Activated T-helper 2 cell treated with anti-CD3 and anti-CD28 coated beads, Interferon-gamma antibody, Interleukin-2, Interleukin-4, amounts not matched to agents 10 μg/mL and 5 μg/mL and 100 μg/mL, durations not matched to agents 14 hours and 24 hours and 36 hours (primary cell): ENCODE measurements at places on chromosomes 16 and 17. TPM values are rescaled to one million over a fixed set of nuclear protein-coding genes. Genes with fewer than 3 reads are reported as not detected.

The GCSH gene
- 23.2 and 25.7 TPM in 2 replicates for total RNA-seq

GRCh38 chr17:4233668-4234258 lies 30.0 kb downstream of the ANKFY1 start:
- no peak overlapping the region for H3K27ac ChIP-seq
- DNase-seq: no peak
- H3K4me1 ChIP-seq: peaks cover 13% of the 10 kb centered on the region
- H3K27me3 ChIP-seq: no peaks in the 10 kb centered on the region
- H3K36me3 ChIP-seq: peaks cover 55% of the 10 kb centered on the region
- no peak overlapping the region for H3K4me3 ChIP-seq

- no peaks in the 10 kb centered on the region for H3K36me3 ChIP-seq
- H3K4me1 ChIP-seq: no peaks in the 10 kb centered on the region
- DNase-seq: no peak
- no peaks in the 10 kb centered on the region for H3K27me3 ChIP-seq
Observed at GRCh38 chr16:14398014-14398717, 231.9 kb downstream of the PARN start.

The SDR42E1 gene
- total RNA-seq: 3.9 and 4.2 TPM in 2 replicates

- no peak overlapping the region for H3K27ac ChIP-seq
- peaks cover 6% of the 10 kb centered on the region for H3K36me3 ChIP-seq
- no peaks in the 10 kb centered on the region for H3K27me3 ChIP-seq
- peaks cover 18% of the 10 kb centered on the region for H3K4me1 ChIP-seq
- no peak overlapping the region for H3K4me3 ChIP-seq
Observed at GRCh38 chr17:3754458-3755334, 31.0 kb downstream of the HASPIN start.

- DNase-seq: no peak
- H3K4me3 ChIP-seq: no peak overlapping the region
- H3K27me3 ChIP-seq: no peaks in the 10 kb centered on the region
- H3K36me3 ChIP-seq: no peaks in the 10 kb centered on the region
- no peaks in the 10 kb centered on the region for H3K4me1 ChIP-seq
Observed at GRCh38 chr17:53150101-53150698, 672.5 kb upstream of the KIF2B start.

- H3K4me1 ChIP-seq: no peaks in the 10 kb centered on the region
- no peak overlapping the region for H3K27ac ChIP-seq
- DNase-seq: no peak
- H3K27me3 ChIP-seq: peaks cover 7% of the 10 kb centered on the region
Observed at GRCh38 chr16:68496689-68497088, 42.4 kb upstream of the ZFP90 start.

GRCh38 chr17:72223866-72224291 lies 103.1 kb downstream of the SOX9 start:
- H3K27ac ChIP-seq: no peak overlapping the region
- H3K36me3 ChIP-seq: no peaks in the 10 kb centered on the region
- H3K4me3 ChIP-seq: no peak overlapping the region
- H3K4me1 ChIP-seq: no peaks in the 10 kb centered on the region
- DNase-seq: no peak

The FBRS gene
- total RNA-seq: 107 TPM in 2 replicates

DNA sequence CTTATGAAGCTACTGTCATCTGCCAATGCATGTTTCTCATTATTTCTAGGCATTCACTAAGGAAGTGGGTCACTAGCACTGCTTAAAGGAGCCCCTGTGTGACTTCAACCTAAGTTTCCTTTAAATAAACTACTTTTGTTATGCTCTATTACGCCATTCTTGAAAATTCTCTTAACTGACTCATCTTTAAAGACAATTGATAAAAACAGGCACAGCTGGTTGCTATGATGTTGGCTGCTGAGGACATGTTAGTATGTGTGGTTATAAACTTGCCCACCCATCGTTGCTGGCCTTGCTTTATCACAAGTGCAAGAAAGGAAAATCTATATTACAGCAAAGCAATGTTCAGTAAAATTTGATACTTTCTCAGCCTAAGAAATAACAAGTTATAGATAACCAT lies 75.8 kb upstream of the CNTNAP4 start:
- no peaks in the 10 kb centered on the region for H3K4me1 ChIP-seq
- H3K27ac ChIP-seq: no peak overlapping the region
- no peak overlapping the region for H3K4me3 ChIP-seq

- peak; percentile 36 for DNase-seq
- no peak overlapping the region for H3K27ac ChIP-seq
- no peaks in the 10 kb centered on the region for H3K36me3 ChIP-seq
- peaks cover 2% of the 10 kb centered on the region for H3K27me3 ChIP-seq
Observed at GRCh38 chr17:75077496-75078283, 10.1 kb upstream of the SLC16A5 start.

DNA sequence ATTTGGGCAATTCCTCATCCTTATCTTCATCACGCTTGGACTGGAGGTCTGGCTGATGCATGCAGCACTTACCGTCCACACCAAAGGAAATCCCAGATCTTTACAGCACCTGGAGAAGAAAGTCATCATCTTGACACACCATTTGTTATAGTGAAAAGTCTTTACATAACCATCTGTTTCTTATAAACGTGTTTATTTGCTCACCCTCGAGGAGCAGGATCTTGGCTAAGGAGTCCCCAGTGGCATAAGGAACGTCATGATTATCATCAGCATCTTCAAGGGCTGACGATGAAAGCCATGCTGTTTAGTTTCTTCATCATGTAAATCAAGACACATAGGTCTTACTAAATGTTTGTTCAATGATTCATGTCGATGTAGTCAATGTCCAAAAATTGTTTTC lies 248.8 kb upstream of the ELAC2 start:
- no peak for DNase-seq
- no peak overlapping the region for H3K4me3 ChIP-seq
- no peak overlapping the region for H3K27ac ChIP-seq
- no peaks in the 10 kb centered on the region for H3K4me1 ChIP-seq

- H3K4me1 ChIP-seq: peaks cover 21% of the 10 kb centered on the region
- H3K27ac ChIP-seq: no peak overlapping the region
- peaks cover 3% of the 10 kb centered on the region for H3K27me3 ChIP-seq
- no peak for DNase-seq
- H3K36me3 ChIP-seq: no peaks in the 10 kb centered on the region
- H3K4me3 ChIP-seq: no peak overlapping the region
Observed at GRCh38 chr16:17607609-17608008, 136.8 kb upstream of the XYLT1 start.

DNA sequence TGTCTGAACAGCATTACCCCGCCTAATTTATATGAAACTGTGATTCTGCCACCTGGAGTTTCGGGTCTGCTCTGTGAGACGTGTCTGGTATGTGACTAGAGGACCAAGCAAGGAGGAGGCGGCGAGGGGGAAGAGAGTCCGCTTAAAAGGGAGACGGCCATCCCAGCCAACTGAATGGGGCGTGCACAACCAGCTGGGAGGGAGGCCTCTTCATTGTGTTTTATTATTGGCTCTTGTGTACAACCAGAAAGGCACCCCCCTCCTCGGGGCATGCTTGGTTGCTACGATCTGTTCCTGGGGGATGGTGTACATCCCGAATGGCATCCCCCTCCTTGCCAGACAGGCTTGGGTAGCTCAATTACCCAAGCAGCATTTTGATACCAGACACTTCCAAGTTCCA lies 384.5 kb upstream of the SALL1 start:
- no peaks in the 10 kb centered on the region for H3K36me3 ChIP-seq
- DNase-seq: no peak
- no peaks in the 10 kb centered on the region for H3K4me1 ChIP-seq
- no peak overlapping the region for H3K4me3 ChIP-seq

The HOXB6 gene
- total RNA-seq: 0.52 and 0.62 TPM in 2 replicates

DNA sequence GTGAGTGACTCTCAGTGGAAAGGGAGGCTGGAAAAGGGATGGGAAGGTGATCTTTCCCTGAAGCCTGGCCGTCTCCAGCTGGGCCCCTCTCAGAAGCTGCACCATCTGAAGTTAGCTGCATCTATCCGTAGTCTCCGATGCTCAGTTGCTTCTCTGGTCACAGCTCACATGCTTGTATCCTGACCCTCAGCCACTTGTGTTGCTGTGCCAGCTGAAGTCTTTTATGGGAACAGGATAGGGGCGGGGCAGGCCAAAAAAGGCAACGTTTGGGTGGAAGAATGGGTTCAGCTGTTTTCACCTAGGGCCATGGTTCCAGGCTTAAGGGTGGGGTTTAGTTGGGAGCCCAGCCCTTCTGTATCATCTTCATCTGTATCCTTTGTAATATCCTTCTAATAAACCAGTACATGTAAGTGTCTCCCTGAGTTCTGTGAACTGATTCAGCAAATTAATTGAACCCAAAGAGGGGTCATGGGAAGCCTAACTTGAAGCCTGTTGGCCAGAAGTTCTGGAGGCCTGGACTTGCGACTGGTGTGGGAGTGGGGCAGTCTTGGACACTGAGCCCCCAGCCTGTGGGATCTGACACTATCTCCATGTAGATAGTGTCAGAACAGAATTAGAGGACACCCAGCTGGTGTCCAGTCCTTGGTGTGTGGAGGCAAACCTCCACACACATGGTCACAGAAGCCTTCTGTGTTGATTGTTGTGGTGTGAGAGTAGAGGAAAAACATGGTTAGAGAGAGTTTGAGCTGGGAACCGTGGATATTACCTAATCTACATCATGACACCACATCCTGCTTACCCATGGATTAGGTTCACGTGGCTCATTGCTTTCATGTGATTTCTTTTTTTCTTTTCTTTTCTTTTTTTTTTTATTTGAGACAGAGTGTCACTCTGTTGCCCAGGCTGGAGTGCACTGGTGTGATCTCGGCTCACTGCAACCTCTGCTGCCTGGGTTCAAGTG lies 49.3 kb upstream of the FBXO47 start:
- H3K36me3 ChIP-seq: no peaks in the 10 kb centered on the region
- DNase-seq: no peak
- H3K4me3 ChIP-seq: no peak overlapping the region

GRCh38 chr16:67445913-67446907 lies 15.3 kb downstream of the HSD11B2 start:
- H3K4me3 ChIP-seq: no peak overlapping the region
- no peak for DNase-seq
- peaks cover 3% of the 10 kb centered on the region for H3K4me1 ChIP-seq
- H3K27me3 ChIP-seq: no peaks in the 10 kb centered on the region
- no peak overlapping the region for H3K27ac ChIP-seq
- no peaks in the 10 kb centered on the region for H3K36me3 ChIP-seq

The C16orf92 gene
- not detected in 2 replicates for total RNA-seq

GRCh38 chr16:47034455-47034854 lies 61.0 kb upstream of the DNAJA2 start:
- H3K27ac ChIP-seq: no peak overlapping the region
- H3K4me3 ChIP-seq: no peak overlapping the region
- no peaks in the 10 kb centered on the region for H3K36me3 ChIP-seq
- peaks cover 26% of the 10 kb centered on the region for H3K27me3 ChIP-seq
- peaks cover 3% of the 10 kb centered on the region for H3K4me1 ChIP-seq

DNA sequence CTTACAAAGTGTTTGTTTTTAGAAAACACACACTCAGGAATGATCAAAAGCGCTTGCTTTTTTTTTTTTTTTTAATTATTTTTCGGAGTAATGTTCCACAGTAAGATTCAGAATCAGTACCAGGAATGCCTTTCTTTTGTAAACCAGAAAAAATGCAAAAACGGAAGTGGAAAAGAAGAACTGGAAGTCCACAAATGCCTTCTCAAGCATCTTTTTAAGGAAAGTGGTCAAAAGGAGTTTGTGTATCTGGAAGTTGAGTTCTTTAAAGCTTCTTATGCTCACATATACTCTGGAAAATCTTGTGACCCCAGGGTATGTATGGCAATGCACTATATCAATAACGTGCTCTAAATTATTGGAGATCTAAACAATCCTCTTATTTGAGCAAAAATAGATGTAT lies 126.0 kb downstream of the ABCA8 start:
- DNase-seq: no peak
- H3K36me3 ChIP-seq: no peaks in the 10 kb centered on the region
- no peak overlapping the region for H3K27ac ChIP-seq
- H3K27me3 ChIP-seq: no peaks in the 10 kb centered on the region
- no peak overlapping the region for H3K4me3 ChIP-seq

DNA sequence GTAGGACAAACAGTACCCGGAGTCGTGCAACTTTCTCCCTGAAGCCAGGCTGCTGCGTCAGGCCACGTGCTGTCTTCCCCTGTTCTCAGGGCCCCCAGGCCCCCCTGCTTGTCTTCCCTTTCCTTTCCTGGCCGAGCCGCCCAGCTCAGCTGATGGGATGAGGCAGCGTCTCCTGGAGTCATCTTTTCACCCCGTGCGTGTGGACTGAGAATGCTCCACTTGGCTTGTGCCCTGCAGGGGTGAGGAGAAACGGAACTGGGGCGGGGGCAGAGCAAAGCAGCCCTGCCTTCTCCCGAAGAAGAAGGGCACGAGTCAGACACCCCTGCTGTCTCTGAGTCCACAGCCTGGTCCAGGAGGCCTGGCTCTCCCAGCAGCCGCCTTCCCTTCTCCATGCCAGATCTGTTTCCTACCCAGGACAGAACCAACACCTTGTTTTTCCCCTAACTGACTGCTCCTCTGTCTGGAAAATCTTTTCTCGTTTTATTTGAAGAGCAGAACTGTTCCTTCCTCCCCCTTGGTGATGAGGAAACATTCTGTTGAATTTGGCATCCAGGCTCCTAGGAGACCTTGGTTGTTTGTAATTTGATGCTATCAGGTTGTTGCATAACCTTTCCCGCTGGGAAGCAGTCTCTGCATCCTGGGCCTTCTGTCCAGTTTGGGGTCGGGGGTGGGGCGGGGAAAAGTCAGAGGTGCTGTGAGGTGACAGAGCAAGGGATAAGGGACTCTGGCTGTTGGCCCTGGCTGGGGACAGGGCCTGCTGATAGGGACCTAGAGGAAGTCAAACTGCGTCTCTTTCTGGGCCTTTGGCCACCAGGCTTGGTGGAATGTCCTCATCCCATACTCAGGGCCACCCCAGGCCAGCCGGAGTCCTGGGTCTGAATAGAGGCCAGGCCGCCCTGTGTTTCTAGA lies 78.8 kb downstream of the WIPI1 start:
- no peak overlapping the region for H3K4me3 ChIP-seq
- no peaks in the 10 kb centered on the region for H3K27me3 ChIP-seq
- peaks cover 3% of the 10 kb centered on the region for H3K4me1 ChIP-seq
- no peak for DNase-seq
- no peak overlapping the region for H3K27ac ChIP-seq

The PPP1R27 gene
- not detected in 2 replicates for total RNA-seq

- no peak for DNase-seq
- H3K4me3 ChIP-seq: no peak overlapping the region
- peaks cover 77% of the 10 kb centered on the region for H3K4me1 ChIP-seq
- peak overlapping the region; percentile 95 for H3K27ac ChIP-seq
- peaks cover 4% of the 10 kb centered on the region for H3K36me3 ChIP-seq
Observed at GRCh38 chr16:79076047-79076767, 524.3 kb downstream of the MAF start.

The SRRM2 gene
- 694 and 701 TPM in 2 replicates for total RNA-seq

- peak overlapping the region; percentile 59 for H3K27ac ChIP-seq
- H3K27me3 ChIP-seq: no peaks in the 10 kb centered on the region
- H3K36me3 ChIP-seq: peaks cover 78% of the 10 kb centered on the region
- H3K4me1 ChIP-seq: peaks cover 51% of the 10 kb centered on the region
Observed at GRCh38 chr17:7313088-7313889, 1.9 kb downstream of the GPS2 start.

The GINS3 gene
- total RNA-seq: 21.0 and 22.2 TPM in 2 replicates

The CSF3 gene
- not detected in 2 replicates for total RNA-seq

- H3K27me3 ChIP-seq: peaks cover 2% of the 10 kb centered on the region
- no peak overlapping the region for H3K4me3 ChIP-seq
- H3K36me3 ChIP-seq: peaks cover 4% of the 10 kb centered on the region
- DNase-seq: no peak
- no peak overlapping the region for H3K27ac ChIP-seq
Observed at GRCh38 chr16:9042533-9042932, 48.9 kb upstream of the HAPSTR1 start.

The SLC6A2 gene
- not detected in 2 replicates for total RNA-seq

GRCh38 chr17:40886090-40886489 lies 1.0 kb upstream of the KRT20 start:
- DNase-seq: no peak
- no peak overlapping the region for H3K4me3 ChIP-seq
- H3K4me1 ChIP-seq: no peaks in the 10 kb centered on the region
- no peak overlapping the region for H3K27ac ChIP-seq
- peaks cover 44% of the 10 kb centered on the region for H3K27me3 ChIP-seq

The TMEM114 gene
- not detected in 2 replicates for total RNA-seq

The SLC35G6 gene
- total RNA-seq: not detected in 2 replicates

The NPTX1 gene
- total RNA-seq: 5.2 and 5.7 TPM in 2 replicates
